Smooth muscle cell of bladder (primary cell): ENCODE measurements at places on chromosomes 7 and 10. TPM values are rescaled to one million over a fixed set of nuclear protein-coding genes. Genes with fewer than 3 reads are reported as not detected.

The PALD1 gene
- under 0.01 and 0.37 TPM in 2 replicates for total RNA-seq

The GPER1 gene
- total RNA-seq: 1.00 and 1.5 TPM in 2 replicates

The VSTM4 gene
- total RNA-seq: 5.8 and 9.1 TPM in 2 replicates

The TMEM196 gene
- not detected in 2 replicates for total RNA-seq

The SPDYE6 gene
- not detected in 2 replicates for total RNA-seq

The WNT2 gene
- 1.4 and 4.5 TPM in 2 replicates for total RNA-seq

The ADRA2A gene
- total RNA-seq: under 0.01 and 0.18 TPM in 2 replicates

The ZSWIM8 gene
- total RNA-seq: 42.7 and 58.5 TPM in 2 replicates
